Hepatocyte (in vitro differentiated cells): ENCODE measurements at places on chromosomes 12 and 14. TPM values are rescaled to one million over a fixed set of nuclear protein-coding genes. Genes with fewer than 3 reads are reported as not detected.

The C12orf54 gene
- not detected in 2 replicates for total RNA-seq

GRCh38 chr12:12024911-12025682, 45.6 kb upstream of the BCL2L14 start:
- no peak for DNase-seq

The ZDHHC22 gene
- total RNA-seq: 0.04 TPM in 1 of 2 replicates, not detected in the other

The CLMN gene
- total RNA-seq: 12.0 and 15.7 TPM in 2 replicates

The IKZF4 gene
- total RNA-seq: 1.6 and 6.7 TPM in 2 replicates

The OR4E2 gene
- not detected in 2 replicates for total RNA-seq
